ENCODE measurements at places on chromosomes 3 and 15.

DNA sequence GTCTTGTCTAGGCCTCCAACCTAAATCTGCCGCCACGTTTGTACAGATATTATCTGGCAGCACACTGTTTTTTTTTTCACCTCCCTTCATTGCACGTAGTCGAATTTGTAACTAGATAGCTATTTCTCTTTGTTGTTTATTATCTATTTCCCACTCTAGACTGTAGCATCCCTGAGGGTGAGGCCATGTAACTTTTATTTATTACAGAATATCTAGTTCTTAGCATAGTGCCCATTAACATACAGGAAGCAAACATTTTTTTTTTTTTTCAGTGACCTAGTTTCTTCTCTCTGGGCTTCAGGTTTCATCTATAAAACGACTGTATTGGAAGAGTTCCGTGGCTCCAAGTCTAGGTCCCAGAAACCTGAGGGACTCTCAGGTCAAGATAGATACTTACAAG is 354.3 kb downstream of the FGF12 start:
- no peak for DNase-seq

- DNase-seq: no peak
Observed at GRCh38 chr3:10619989-10620832, 114.8 kb upstream of the ATP2B2 start.

GRCh38 chr15:75785771-75786574 is 57.3 kb upstream of the UBE2Q2 start:
- DNase-seq: no peak

DNA sequence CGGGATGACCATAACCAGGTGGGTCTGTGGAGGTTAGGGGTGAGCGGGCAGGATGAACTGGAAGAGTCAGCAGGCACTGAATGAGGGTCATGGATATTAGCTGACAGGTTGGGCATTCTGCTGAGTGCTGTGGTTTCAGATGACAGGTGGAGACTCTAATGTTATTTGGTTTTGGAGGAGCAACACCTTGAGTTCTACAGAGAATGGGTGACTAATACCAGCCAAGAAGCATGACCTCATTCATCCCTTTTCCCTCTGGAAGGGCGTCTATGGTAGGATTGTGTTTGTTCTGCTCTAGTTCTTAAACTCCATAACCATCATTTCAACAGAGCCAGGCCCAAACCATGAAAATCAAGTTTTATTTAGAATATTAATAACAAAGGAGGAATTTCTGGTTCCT is 550.7 kb upstream of the LMCD1 start:
- DNase-seq: no peak

DNA sequence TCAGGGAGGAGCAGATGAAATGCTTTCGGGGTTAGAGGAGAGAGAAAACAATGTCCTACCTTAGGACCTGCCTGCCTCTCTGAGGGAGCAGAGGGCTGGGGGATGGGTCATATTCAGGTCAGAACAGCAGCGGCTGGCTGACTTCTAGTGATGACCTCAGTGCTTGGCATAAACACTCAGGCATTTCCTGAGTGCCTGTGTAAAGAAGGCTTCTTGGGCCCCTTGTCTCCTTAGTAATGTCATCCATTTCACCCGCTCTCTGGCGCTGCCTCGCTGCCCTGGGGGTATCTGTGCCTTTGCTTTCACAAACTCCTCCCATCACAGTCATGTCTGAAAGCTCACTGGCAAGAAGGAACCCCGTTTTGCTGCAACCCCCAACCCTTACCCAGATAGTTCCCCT is 82.9 kb upstream of the GSK3B start:
- no peak for DNase-seq

- DNase-seq: no peak
Observed at GRCh38 chr3:79167651-79168416, 600.0 kb downstream of the ROBO1 start.

- no peak for DNase-seq
Observed at GRCh38 chr15:75929799-75930565, 26.3 kb downstream of the FBXO22 start.

GRCh38 chr15:28918141-28918983 is 32.6 kb downstream of the APBA2 start:
- DNase-seq: no peak

GRCh38 chr15:62428851-62429598 is 263.9 kb upstream of the C2CD4B start:
- DNase-seq: no peak

DNA sequence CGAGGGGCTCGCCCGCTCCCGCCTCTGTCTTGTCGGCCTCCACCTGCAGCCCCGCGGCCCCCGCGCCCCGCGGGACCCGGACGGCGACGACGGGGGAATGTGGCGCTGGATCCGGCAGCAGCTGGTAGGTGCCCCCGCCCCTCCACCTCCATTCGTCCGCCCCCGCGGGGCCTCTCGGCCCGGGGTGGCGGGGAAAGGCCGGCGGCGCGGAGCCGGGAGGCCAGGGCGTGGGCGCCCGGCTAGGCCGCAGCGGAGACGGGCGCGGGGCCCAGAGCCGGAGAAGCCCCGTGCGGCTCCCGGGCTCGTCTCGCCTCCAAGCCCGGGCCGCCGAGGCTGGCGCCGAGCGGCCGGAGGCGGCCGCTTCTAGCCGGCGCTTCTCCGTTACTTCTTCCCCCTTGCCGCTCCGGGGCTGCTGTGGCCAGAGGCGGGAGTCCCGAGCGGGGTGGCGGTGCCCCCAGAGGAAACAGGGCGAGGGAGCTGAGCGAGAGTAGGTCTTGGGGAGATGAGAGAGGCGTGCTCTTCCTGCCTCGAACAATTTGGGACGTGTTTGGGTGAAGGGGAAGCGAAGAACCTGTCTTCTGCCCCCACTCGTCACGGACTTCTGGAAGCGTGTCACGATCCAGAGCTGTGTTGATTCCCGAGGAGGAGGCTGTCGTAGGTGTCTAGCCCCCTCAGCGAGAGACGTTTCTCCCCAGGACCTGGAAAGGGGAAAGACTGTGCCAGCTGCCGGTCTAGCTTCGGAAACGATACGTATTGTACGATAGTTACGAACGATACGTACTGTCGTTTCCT is 555 bp downstream of the ATP11B start:
- no peak for DNase-seq

- no peak for DNase-seq
Observed at GRCh38 chr3:100740207-100740606, 30.9 kb downstream of the TFG start.

- no peak for DNase-seq
Observed at GRCh38 chr15:68224546-68225250, 4.8 kb downstream of the CLN6 start.

DNA sequence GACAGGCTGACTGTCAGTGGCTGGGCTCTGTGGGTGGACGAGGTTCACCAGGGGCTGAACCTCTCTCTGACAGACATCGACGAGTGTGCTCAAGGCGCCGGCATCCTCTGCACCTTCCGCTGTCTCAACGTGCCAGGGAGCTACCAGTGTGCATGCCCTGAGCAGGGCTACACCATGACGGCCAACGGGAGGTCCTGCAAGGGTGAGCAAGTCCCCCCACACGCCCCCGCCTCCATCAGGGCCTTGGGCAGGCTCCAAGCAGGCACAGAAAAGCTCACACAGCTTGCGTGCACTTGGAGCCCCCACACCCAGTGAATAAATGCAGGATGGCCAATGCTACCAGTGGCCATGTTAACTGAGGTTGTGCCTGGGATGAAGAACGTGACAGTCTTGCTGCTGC is 82.3 kb downstream of the FBLN2 start:
- no peak for DNase-seq
